Thoracic aorta (tissue), 2 donors: ENCODE measurements at places on chromosomes 1 and 21.

DNA sequence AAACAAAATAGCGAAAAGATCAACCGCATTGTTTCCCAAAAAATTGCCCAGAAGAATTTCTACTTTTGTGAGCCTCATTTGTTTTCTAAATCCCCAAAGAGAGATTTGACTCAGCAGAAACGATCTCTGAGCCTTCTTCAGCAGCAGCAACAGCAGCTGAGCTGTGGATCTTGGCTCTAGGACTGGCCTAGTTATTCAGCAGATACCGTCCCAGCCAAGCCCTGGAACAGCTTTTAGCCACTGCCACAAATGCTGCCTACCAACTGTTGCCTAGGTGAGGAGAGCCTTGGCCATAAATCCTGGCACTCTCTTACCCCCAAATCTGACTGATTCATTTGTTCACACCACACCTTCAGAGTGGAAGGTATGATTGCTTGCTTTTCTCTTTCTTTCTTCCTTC, 320.1 kb downstream of the TGFB2 start:
- no peaks in the 10 kb centered on the region for H3K36me3 ChIP-seq
- H3K27me3 ChIP-seq, result no peaks in the 10 kb centered on the region
- peaks cover 13% of the 10 kb centered on the region for H3K4me1 ChIP-seq
- H3K4me3 ChIP-seq, result peak overlapping the region; percentile 3

GRCh38 chr1:104629589-104629988, 879.9 kb downstream of the AMY1C start:
- H3K27me3 ChIP-seq, result no peaks in the 10 kb centered on the region
- H3K36me3 ChIP-seq, result no peaks in the 10 kb centered on the region
- no peaks in the 10 kb centered on the region for H3K4me1 ChIP-seq
- no peak for DNase-seq
- no peak overlapping the region for H3K4me3 ChIP-seq

GRCh38 chr1:37393173-37394120, 80.9 kb upstream of the ZC3H12A start:
- no peak overlapping the region for H3K27ac ChIP-seq
- no peaks in the 10 kb centered on the region for H3K27me3 ChIP-seq
- DNase-seq, result no peak
- no peaks in the 10 kb centered on the region for H3K4me1 ChIP-seq
- no peaks in the 10 kb centered on the region for H3K36me3 ChIP-seq
- H3K4me3 ChIP-seq, result no peak overlapping the region

- H3K27ac ChIP-seq, result no peak overlapping the region
- peaks cover 15% of the 10 kb centered on the region for H3K4me1 ChIP-seq
- DNase-seq, result peak; percentile 11
- peak overlapping the region; percentile 59 for H3K4me3 ChIP-seq
- no peaks in the 10 kb centered on the region for H3K36me3 ChIP-seq
Observed at GRCh38 chr1:110554871-110555801, 36.2 kb upstream of the KCNA10 start.

DNA sequence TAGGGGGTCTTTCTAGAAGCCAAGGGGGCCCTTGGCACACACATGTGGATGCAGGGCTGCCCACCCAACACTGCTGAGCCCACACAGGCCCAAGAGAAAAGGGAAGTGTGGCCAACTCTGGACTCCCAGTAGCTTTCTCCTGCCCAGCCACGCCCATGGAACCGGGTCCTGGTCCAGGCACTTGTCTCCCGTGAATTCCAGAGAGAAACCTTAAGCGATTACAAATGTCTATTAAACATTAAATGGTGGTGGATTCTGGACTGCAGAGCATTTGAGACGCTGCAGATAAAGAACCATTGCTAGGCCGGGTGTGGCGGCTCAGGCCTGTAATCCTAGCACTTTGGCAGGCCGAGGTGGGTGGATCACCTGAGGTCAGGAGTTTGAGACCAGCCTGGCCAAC, 100.6 kb upstream of the ARHGEF16 start:
- H3K36me3 ChIP-seq, result no peaks in the 10 kb centered on the region
- no peaks in the 10 kb centered on the region for H3K27me3 ChIP-seq
- H3K4me3 ChIP-seq, result no peak overlapping the region
- H3K27ac ChIP-seq, result peak overlapping the region; percentile 98
- no peak for DNase-seq

DNA sequence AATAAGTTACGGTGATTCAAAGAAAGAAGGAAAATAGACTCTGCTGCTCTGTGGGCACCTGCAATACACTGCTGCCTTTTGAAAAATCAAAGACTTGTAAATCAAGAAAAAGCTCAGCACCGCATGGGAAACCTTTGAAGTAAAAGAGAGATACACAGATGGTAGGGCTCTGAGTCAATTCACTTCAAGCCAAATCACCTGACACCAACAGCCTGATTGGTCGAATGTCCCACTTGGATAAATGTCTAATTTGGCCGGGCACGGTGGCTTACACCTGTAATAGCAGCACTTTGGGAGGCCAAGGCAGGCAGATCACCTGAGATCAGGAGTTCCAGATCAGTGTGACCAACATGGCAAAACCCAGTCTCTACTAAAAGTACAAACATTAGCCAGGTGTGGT, 19.2 kb upstream of the RCAN3 start:
- H3K27ac ChIP-seq, result no peak overlapping the region
- no peaks in the 10 kb centered on the region for H3K27me3 ChIP-seq
- no peaks in the 10 kb centered on the region for H3K36me3 ChIP-seq
- no peak overlapping the region for H3K4me3 ChIP-seq
- DNase-seq, result no peak
